ENCODE measurements at places on chromosomes 7 and 10. TPM values are rescaled to one million over a fixed set of nuclear protein-coding genes. Genes with fewer than 3 reads are reported as not detected.

Gene CRHR2
- not detected for total RNA-seq

Gene FZD1
- total RNA-seq = 24.2 TPM

Gene KLF14
- not detected for total RNA-seq

Gene EPC1
- total RNA-seq = 28.4 TPM

Gene SPRN
- total RNA-seq = 1.6 TPM

Data from smooth muscle cell of the pulmonary artery (primary cell).